Activated T-helper 1 cell treated with Interleukin-2 at 50 U/mL for 16 hours (primary cell): ENCODE measurements at places on chromosomes 1 and 21.

DNA sequence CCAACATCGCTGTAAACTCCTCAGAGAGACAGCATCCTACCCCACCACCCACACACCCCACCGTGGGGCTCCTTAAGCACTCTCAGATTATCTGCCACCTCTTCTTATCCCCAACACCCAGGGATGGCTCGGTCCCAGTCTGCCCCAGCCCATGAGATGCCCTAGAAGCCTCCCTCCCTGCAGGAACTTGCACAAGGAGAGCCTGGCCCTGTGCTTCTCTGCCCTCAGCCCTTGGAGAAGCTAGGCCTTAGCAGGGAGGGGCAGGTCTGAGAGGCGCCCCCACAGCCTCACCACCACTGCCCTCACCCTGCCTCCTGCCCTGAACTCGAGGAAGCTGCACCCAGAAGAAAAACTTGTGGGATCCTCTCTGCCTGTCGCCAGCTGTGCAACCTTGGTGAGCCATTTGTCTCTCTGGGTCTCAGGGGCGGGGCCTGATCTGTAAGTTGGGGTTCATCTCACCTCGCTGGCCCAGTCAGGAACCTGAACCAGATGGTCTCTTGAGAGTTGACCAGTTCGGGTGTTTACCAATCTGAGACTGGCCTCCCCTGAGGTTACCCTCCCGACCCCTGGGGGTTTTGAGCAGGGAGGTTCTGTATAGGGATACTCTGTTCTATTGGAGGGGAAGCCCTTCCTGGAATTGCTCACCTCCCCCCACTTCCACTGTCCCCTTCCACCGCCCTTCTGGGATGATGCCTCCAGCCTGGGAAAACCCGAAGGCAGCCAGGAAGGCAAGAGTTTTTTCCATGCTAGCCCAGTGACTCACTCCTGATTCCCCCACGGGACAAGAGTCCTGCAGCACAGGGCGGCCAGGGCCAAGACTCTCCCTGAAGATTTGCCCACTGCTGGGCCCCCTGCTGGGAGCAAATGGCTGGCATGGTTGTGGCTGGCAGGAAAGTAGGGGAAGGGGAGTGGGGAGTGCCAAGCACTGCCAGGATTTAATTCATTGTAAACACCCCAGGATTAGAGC is at the start of gene S100A3:
Gene S100A3, minus strand, starts transcription at position 537 of the 967 bp plus-strand sequence. CDS start 773 bp downstream, outside the sequence.
- DNase-seq, result no peak

GRCh38 chr1:39955547-39956539 is 898 bp downstream of the MFSD2A start:
- peak; percentile 5 for DNase-seq

DNA sequence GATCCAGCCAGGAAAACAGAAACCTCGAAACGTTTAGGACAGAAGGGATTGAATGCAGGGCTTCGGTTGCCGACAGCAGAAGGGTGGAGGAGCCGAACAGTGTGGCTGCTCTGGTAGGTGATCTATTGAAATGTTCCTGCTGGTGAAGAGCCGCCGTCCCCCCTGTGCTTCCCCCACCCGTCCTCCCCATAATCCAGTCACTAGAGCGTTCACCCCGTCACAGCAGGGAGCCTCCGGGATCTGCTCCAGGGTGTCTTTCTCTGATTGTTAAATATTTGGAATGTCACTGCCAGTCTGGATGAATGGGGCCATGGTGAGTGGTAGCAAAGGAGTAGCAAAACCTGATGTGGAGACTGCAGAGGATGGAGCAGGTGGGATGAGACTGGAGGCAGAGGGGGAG is 255.1 kb upstream of the CSF3R start:
- no peak for DNase-seq

DNA sequence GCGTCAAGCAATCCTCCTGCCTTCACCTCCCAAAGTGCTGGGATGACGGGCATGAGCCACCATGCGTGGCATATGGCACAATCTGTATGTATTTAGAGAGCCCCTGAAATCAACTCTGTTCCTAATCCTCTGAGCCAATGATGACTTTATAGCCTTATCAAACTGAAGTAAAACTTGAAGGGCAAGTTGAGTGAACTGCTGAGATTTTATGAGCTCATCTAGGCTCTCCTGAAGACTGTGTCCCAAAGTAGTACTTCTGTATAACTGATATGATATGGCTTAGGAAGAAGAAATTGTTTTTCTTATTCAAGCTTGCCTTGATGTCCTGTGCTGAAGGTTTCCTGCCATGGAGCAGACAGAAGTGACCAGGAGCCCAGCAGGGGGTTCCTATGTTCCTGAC is 23.7 kb upstream of the NKAIN1 start:
- DNase-seq, result no peak

GRCh38 chr1:60989749-60990713 is 92.3 kb upstream of the NFIA start:
- DNase-seq, result no peak
